ENCODE measurements at places on chromosomes 13 and 19. TPM values are rescaled to one million over a fixed set of nuclear protein-coding genes. Genes with fewer than 3 reads are reported as not detected.
A peak's percentile ranks its signal among the peaks of the same experiment; 100 is the strongest.

GRCh38 chr19:2210206-2210605, 25.9 kb downstream of the PLEKHJ1 start:
- no peak for DNase-seq

GRCh38 chr19:38209671-38210457, 14.2 kb downstream of the DPF1 start:
- no peak for DNase-seq

- DNase-seq = no peak
Measured at GRCh38 chr13:111429064-111429558, 108.7 kb downstream of the TEX29 start.

DNA sequence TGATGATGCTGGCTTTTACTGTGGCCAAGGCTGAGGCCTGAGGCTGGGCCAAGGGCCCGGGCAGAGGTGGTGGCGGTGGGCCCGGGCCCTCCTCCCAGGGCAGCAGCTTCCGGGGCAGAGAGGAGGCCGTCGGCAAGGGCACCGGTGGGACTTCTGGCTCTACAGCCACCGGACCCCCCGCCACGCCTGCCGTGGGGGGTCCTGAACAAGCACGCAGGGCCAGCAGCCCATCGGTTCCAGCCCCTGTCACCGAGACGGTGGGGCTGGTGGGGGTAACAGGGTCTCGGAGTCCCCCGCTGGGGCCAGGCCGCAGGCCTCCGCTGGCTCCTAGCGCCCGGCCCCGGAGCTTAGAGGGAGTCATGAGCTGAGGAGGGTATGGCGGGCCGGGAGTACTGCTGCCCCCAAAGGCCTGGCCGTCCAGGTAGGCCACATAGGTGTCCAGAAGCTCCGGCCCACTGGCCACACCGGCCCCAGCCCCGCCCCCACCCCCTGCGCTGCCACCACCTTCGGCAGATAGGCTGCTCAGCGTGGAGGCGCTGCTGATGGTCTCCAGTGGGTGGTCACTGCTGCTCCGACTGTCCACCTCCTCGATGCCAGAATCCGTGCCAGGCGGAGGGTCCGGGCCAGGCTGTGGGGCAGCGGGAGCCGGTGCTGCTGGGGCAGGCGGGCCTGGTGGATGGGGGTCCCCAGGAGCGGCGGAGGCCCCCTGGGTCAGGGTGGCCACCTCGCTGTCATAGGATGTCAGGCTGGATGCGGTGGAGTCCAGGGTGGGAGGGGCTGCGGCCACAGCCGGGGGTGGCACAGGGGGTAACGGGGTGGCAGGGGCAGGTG, 17.3 kb downstream of the C19orf81 start:
- DNase-seq = no peak

DNA sequence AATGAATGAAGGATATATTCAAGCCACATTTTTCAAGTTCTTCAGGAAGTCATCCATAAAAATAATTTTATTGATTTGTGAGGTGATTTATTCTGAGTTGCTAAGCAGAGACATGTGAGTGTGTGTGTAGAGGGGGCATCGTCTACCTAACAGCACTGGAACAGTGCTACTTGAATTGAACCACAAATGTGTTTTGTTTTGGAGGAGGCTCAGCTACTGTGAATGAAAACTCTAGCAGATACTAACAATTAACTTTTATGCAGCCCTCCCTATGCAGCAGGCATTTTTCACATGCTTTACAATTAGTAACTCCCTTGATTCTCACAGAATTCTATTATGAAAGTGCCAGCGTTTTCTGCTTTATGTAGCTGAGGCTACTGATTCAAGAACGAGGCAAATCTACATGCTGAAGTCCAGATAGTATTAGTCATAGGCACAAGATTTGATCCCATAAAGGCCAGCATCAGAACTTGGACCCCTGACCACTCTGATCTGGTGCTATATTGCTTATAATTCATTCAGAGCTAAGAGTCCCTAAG, 103.7 kb downstream of the MYO16 start:
- DNase-seq = no peak

DNA sequence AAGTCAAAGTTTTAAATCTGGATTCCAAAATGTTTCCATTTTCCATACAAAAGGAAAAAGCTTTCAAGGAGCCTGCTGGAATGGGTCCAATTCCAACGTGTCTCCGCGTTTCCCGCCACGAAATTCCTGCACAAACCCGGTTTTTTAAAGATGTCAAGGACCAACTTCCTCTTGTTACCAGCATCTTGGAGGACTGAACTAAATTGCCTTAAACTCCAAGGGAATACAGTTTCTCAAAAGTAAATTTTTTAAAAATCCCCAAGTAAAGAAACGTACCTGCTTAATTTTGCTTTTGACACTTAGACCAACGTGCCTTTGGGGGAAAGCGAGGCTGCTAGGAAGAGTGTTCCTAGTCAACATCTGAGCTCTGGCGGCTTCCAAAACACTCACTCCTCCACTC, 12.3 kb upstream of the SOX1 start:
- no peak for DNase-seq

GRCh38 chr13:71770710-71771109, 96.3 kb downstream of the DACH1 start:
- no peak for DNase-seq

DNA sequence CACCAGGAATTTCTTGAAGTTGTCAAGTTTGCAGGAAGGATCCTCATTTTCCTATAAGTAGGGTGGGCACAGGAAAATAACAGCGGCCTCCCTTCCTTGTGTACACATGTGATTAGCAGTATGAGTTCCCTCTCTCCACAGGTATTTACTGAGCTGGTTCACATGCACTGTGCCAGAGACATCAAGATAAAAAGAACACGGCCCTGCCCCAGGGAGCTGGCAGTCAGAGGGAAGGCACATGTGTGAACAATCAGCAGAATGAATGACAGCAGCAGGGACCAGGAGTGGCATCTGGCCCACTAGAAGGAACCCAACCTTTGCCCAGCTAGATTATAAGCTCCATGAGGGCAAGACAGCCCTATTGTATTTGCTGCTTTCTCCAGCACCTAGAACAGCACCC, 13.9 kb downstream of the DOCK9 start:
- no peak for DNase-seq

DNA sequence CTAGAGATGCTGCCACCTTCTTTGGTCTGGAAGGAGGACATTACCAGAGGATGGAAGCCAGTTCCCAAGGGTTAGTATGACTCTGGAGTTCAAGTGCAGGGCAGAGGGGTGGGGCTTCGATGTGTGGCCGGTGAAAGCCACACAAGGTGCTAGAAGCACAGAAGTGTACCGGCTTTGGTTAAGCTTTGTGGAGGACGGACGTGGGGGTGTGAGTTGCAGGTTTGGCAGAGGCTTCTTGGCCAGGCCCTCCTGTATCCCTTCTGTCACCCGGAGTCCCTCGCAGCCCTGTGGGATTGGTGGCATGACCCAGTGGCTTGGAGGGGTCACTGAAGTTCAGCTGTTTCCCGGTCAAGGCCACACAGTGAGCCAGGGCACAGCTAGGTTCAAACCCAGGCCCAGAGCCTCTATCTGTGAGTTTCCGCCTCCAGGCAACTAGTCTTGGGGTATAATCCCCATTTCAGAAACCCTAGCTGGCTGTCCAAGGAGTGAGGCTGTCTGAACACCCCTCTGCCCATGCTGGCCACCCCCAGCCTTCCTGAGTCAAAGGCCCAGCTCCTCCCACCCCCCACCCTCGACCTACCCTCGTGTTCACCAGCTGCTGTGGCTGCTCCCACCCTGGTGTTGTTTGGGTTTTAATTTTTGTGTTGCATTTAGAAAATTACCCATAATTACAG, 4.6 kb upstream of the SSBP4 start:
- DNase-seq = no peak

DNA sequence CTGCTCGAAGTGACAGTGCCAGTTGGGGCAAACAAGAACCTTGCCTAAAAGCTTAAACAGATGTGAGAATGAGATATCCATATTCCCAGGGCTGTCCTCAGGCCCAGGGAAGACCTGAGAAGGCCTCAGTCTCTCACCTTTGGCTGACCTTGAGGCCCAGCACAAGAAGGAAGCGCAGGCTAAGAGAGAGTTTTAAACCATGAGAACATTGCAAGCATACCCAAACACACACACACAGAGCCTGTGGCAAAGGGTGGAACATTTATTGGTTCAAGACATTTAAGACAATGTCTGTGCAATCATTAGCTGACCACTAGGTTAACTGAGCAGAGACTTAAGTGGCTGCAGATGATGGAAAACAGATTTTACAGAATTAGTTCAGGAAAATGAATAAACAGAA, 248.2 kb downstream of the NBEA start:
- DNase-seq = no peak

DNA sequence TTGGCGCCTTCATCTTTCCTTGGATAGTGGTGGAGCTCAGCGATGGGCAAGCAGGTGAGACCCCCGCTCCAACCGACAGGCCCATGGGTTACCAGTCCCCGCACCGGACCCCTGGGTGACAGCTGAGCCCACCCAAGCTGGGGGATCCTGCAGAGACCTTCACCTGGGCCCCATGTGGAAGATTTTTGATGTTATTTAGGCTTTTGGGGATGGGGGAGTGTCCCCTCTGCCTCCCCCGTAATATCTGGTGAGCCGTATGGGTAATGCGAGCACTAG, 4.9 kb upstream of the LILRA5 start:
- DNase-seq = no peak

GRCh38 chr13:110944121-110944967, 29.5 kb upstream of the ANKRD10 start:
- no peak for DNase-seq

GRCh38 chr19:41939861-41940730, 11.8 kb upstream of the ERFL start:
- peak; percentile 50 for DNase-seq

SULT2B1 gene
- total RNA-seq = not detected

ZNF816 gene
- 17.0 TPM for total RNA-seq

ATP4B gene
- total RNA-seq = not detected

FCAR gene
- 0.20 TPM for total RNA-seq

BRME1 gene
- 2.0 TPM for total RNA-seq

Measured in activated B cell treated with CpG ODN at 0.5 μM for 24 hours (primary cell).